ENCODE measurements at places on chromosomes 1 and 21. TPM values are rescaled to one million over a fixed set of nuclear protein-coding genes. Genes with fewer than 3 reads are reported as not detected.

The MX1 gene
- total RNA-seq: 4.1 TPM

The PALMD gene
- total RNA-seq: 30.3 TPM

The DCDC2B gene
- not detected for total RNA-seq

The PCP4L1 gene
- total RNA-seq: not detected

The TGFB2 gene
- 122 TPM for total RNA-seq

The SLC22A15 gene
- total RNA-seq: not detected

The LMNA gene
- 187 TPM for total RNA-seq

The SPRR4 gene
- not detected for total RNA-seq

The RHEX gene
- total RNA-seq: not detected
